ENCODE measurements at places on chromosomes 13 and 19.

GRCh38 chr19:3403489-3404323, 37.3 kb downstream of the NFIC start:
- DNase-seq: no peak

- DNase-seq: no peak
Observed at GRCh38 chr13:110258876-110259631, 47.9 kb downstream of the COL4A1 start.

DNA sequence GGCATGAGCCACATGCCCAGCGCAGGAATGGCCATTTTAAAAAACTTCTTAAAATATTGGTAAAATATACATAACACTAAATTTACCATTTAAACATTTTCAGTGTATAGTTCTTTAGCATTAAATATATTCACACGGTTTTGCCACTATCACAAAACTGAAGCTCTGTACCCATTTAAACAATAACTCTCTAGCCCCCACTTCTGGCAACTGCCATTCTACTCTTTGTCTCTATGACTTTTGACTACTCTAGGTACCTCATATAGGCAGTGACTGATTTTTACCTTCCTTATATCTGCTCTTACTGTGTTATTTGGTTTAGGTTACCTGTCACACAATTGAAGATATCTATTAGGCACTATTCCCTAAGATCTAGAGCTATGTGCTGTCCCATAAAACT, 2.3 kb upstream of the KBTBD7 start:
- DNase-seq: no peak

GRCh38 chr13:40671956-40672764, 5.7 kb upstream of the FOXO1 start:
- no peak for DNase-seq

DNA sequence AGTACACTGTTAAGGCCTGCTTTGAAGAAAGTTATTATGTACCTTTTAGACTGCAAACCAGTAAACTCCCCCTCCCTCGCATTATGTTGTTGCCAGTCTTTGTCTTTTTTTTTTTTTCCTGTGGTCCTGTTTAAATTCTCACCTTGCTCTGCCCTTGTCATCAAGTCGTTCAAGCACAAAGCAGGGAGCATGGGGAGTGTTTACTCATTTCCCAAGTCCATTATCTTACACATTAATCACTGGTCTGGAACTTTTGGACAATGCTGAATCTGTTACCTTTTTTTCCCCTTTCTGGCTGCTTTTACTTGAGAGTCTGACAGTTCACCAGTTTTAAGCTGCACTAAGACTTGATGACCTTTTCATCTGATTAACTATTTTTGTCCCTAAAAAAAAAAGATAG, 108.2 kb downstream of the DACH1 start:
- no peak for DNase-seq

- no peak for DNase-seq
Observed at GRCh38 chr19:49660338-49660961, 5.2 kb downstream of the IRF3 start.

- no peak for DNase-seq
Observed at GRCh38 chr13:24672141-24673132, 7.8 kb upstream of the ATP12A start.

GRCh38 chr19:3361384-3362216, 4.8 kb upstream of the NFIC start:
- DNase-seq: no peak

- no peak for DNase-seq
Observed at GRCh38 chr19:11784356-11784755, 14.0 kb upstream of the ZNF491 start.

- DNase-seq: no peak
Observed at GRCh38 chr19:39946532-39946931, 12.1 kb upstream of the FCGBP start.

- DNase-seq: no peak
Observed at GRCh38 chr13:94799299-94799698, 87.0 kb upstream of the SOX21 start.
